ENCODE measurements at places on chromosomes 5 and 9.

- DNase-seq: no peak
Observed at GRCh38 chr5:133460172-133460758, 152.1 kb downstream of the FSTL4 start.

DNA sequence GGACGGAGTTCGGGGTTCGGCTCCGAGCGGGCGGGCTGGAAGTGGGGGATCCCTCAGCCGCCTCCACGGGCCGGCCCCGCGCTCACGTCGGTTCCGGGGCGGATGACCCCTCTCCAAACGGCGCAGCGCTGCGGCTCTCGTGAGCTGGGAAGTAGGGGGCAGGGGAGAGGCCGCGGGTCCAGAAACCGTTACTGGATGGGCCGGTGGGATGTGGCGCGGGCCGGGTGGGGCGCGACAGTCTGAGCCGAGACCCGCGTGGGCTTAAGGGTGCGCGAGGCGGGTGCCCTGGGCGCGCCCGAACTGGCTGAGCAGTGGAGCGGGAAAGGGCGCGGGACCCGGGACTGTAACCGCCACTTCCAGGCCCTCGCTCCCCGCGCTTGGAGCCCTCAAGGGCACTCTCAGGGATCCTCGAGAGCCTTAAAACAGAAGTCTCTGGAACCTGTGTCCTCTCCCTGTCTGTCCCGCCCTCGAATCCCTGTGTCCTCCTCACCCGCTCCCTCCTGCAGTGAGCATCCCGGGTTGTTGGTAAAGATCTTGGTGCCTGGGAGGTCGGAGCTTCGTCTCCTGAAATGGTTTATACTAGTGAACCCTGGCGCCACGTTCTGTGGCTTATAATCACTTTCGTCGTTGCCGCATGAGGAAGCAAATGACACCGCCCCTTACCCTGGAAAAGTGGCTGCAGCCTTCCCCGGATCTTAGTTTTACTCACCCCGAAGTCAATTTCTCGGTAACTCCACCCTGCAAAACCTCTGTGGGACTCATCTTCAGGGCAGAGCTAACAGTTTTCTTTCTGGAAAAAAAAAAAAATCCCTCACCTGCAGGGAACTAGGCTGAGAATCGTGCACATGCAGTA lies 571 bp upstream of the MARCHF11 start:
- DNase-seq: no peak

GRCh38 chr5:67493676-67494075 lies 297.1 kb upstream of the CD180 start:
- DNase-seq: peak; percentile 7

DNA sequence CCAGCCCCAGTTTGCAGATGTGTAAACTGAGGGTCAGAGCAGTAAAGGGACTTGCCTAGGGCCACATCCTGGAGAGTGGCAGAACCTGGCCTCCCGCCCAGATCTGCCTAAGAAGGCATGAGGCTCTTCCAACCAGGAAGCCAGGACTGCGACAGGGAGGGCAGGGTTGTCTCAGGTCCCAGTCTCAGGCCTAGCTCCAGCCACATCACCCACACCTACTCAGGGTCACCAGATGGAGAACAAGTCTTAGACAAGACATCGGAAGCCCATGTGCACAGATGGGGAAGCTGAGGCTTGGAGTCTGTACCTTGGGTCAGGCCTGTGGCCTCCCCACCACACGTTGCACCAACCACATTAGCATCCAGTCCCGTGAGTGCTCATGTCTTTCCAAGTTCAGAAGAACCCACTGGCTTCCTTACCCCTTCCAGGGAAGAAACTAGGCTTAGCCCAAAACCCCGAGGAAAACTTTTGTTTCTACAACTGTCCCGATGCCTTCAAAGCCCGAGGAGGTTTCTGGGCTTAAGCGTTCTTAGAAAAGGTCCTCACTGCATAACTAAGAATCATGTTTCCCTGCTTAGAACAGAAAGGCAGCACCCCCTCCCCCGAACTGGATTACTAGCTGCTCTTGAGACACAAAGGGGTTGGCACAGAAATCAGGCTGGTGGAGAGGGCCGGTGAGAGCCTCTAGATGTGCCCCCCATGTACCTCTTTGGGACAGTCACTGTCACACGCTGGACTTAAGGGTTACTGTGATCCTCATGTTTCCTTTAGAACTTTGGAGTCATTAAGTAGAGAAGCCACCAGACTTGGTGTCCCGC lies 2.2 kb downstream of the FAM78A start:
- DNase-seq: peak; percentile 69

GRCh38 chr5:139863361-139863760 lies 67.8 kb downstream of the PSD2 start:
- DNase-seq: no peak

GRCh38 chr9:90296539-90296938 lies 346.1 kb downstream of the DIRAS2 start:
- DNase-seq: no peak

GRCh38 chr9:109923471-109923760 lies 143.4 kb downstream of the PALM2AKAP2 start:
- no peak for DNase-seq

DNA sequence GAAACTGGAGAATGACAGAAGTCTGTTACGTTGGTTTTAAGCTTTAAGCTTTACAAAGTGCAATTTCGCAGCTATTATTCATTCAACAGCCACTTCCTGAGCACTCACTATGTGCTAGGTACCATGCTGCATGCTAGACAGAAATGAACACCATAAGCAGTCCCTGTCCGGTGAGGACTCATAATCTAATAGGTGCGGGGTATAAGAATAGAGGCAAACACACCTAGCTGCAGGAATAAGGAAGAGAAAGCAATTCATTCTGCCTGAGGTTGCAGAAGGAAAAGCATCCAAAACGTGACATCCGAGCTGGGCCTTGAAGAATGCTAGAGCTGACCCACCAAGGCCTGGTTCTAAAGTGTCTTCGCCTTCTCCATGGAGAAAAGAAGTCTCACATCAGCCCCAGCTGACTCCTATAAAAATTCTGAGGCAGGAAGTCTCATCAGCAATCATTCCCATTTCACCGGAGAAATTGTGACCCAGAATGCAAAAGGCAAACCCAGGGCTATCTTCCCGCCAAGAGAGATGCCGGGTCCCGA lies 542 bp downstream of the FKBP15 start:
- no peak for DNase-seq

- DNase-seq: no peak
Observed at GRCh38 chr9:106326493-106326892, 536.5 kb upstream of the ZNF462 start.

GRCh38 chr9:136457326-136457725 lies 17.7 kb upstream of the INPP5E start:
- no peak for DNase-seq

- DNase-seq: no peak
Observed at GRCh38 chr9:24776226-24776625, 230.5 kb upstream of the IZUMO3 start.

- DNase-seq: no peak
Observed at GRCh38 chr9:117407436-117408022, 7.3 kb downstream of the ASTN2 start.

GRCh38 chr5:158423623-158424200 lies 564.8 kb upstream of the CLINT1 start:
- no peak for DNase-seq

DNA sequence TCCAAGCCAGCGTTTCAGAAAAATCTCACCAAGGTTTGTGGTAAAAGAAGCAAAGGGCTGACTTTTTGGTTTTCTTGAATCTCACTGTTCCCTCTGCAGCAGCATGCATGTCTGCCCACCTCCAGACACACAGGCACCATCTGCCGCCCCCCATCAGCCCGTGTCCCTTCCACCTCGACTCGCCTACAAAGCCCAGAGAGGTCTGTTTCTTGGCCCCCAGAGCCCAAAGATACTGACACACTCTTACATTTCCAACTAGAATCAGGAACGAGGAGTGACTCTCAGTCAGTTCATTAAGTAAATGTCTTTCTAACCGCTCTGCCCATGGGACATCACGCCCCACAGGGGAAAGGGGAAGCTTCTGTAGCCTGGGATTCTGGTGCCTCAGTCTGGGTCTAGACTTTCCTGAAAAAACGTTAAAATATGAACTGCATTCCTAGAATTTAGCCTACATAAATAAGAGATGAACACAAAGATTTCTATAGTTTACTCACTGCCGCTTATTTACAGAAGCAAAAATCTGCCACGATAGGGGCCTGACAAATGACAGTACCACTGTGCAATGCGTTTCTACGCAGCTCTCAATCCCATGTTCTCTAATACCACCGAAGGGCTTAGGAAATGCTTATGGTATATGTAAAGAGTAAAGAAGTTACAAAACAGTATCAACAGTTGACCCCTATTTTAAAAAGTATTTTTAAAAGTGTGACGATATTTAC lies 4.1 kb downstream of the IL4 start:
- DNase-seq: no peak

- DNase-seq: no peak
Observed at GRCh38 chr5:96726802-96727201, 64.6 kb downstream of the CAST start.

GRCh38 chr9:100714372-100715099 lies 136.7 kb downstream of the CAVIN4 start:
- DNase-seq: peak; percentile 72

DNA sequence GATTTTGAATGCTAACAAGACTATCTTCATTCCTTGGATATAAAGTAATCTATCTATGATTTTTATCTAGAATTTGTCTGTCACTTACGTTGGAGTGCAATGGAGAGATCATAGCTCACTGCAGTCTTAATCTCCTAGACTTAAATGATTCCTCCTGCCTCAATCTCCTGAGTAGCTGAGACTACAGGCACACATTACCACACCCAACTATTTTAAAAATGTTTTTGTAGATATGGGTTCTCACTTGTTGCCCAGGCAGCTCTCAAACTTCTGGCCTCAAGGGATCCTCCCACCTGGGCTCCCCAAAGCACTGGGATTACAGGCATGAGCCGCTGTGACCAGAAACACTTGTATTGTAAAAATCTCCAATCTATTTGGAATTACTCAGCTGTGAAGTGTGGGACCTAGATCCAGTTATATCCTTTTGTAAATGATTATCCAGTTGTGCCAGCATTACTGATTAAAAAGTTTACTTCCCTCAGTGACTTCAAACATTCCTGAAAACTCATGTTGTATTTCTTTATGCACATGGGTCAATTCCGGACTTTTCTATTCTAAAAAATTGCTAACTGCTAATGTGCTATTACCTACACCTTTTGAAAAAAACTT lies 1793.8 kb upstream of the WWC1 start:
- DNase-seq: no peak

GRCh38 chr5:154995679-154996078 lies 17.9 kb upstream of the KIF4B start:
- no peak for DNase-seq

DNA sequence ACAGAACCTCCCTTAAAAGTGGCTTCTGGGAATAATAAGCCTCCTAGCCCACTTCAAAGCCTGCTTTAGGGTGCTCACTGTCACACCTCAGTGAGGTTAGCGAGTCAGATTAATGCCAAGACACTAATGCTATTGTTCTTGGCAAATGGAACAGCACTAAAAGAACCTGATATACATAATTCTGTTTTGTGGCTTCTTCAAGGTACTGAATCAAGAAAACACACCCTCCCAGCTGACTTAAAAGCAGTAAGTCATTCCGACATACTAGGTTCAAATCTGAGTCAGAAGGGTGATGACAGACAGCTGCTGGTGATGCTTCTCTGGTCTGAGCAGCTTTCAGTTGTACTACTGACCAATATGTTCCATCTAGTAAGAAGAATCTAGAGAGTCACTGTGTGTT lies 121.6 kb downstream of the OXCT1 start:
- DNase-seq: no peak

DNA sequence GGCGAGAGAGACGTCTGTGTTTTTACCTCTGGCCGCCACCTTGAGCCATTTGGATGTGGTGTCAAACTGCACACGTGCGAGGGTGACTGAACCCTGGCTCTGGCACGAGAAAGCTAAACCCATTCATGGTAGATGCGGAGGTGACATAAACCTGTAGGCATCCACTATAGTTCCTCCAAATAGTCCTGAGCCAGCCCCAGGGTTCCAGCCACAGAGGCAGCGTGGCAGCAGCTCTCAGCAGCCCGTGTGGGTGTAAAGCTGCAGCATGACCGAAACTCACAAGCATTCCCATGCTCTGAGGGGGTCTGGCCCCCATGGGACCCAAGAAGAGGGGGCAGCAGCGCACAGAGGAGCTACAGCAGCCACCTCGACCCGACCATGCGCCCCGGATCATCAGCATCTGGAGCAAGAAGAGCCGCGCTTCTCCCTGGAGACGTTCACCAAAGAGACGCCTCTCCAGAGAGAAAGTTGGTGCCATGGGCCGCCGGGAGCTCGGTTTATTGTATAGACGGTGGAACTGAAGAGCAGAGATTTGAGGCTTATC lies 303.8 kb upstream of the IRX4 start:
- DNase-seq: no peak

DNA sequence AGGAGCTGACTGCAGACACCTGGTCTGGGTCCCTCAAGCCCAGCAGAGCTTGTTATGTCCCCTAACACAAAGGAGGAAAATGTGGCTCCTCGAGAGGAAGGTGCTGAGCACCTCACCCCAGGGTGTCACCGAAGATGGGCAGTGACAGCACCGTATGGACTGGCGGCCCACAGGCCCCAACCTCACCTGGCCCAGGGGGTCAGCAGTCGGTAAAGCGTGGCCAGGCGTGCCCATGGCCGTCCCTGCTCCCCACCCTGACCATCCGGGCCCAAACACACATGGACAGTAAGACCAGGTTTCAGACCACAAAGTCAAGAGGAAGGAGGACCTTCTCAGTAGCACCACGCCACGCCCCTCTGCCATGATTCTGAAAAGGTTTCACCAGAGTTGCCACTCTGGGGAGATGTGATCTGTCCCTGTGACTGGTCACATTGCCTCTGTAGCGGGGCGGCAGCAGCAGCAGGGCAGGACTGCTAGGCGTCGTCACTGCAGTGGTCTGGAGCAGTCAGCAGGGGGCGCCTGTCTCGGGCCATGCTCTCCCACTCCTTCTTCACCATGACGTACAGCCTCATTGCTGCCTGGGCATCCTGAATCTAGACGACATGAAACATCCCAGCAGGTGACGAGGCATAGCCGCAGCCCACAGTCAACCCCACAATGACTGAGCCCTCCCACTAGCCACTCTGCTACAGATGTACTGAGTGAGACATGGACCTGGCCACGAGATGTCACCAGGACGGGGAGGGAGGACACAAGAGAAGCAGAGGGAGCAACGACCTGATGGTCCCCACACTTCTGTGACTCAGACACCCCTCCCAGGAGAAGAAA lies 11.1 kb downstream of the REXO4 start:
- peak; percentile 84 for DNase-seq

GRCh38 chr5:38543074-38543473 lies 13.4 kb downstream of the LIFR start:
- no peak for DNase-seq

GRCh38 chr9:135392511-135392910 lies 87.1 kb upstream of the PPP1R26 start:
- DNase-seq: no peak

- no peak for DNase-seq
Observed at GRCh38 chr5:6373081-6373846, 5.1 kb downstream of the MED10 start.

GRCh38 chr5:65943771-65944170 lies 17.4 kb downstream of the ERBIN start:
- no peak for DNase-seq

- no peak for DNase-seq
Observed at GRCh38 chr5:173495225-173495904, 121.1 kb downstream of the BOD1 start.

Measured in suppressor macrophage treated with lipopolysaccharide for 4 hours (primary cell).